Cardiac fibroblast (primary cell): ENCODE measurements at places on chromosomes 16 and 17.

DNA sequence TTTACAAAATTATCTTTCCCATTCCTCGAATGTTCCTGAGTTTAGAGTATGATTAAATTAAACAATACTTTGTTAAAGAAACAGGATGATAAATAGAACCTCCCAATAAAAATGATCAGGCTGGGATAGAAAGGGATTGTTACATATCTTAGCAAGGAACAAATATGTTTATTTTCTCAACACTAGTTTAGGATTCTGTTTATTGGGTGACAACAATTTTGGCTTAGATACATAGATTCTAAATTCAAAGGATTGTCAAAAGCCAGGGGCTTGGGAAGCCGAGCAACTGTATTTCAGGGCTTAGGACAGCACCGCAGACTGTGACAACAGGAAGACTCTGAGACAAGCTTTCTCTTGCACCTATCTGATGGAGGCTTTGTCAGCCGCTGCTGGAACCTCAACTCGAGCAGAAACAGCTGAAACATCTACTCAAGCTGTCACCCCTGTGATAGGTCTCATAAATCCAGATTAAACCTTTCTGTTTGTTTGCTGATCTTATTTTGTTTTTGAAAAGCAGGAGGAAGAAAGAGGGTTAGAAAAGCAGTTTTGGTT, 562.8 kb upstream of the ZFHX3 start:
- no peak for DNase-seq

DNA sequence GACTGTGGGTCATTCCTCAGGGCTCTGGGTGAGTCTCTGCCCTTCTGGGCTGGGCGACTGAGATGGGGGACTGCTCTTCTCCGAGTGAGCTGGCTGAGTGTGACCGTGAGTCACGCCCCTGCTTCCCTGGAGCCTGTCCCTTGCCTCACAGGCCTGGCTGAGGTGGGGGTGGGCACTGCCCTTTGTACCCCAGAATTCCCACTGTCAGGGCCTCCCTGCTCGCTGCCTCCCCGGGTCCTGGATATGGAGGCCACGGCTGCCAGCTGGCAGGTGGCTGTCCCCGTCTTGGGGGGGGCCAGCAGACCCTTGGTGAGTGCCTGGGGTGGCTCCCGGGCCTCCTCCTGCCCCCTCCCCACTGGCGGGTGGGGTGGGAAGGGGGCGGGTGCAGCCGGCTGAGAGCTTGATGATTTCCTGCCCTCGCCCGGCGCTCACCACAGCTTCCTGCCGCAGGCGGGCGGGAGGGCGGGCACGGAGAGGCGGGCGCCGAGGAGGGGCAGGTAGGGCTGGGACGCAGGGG, at the start of gene LAT:
Gene LAT, plus strand, starts transcription at position 434 of the 517 bp plus-strand sequence. CDS start 366 bp downstream, outside the sequence.
- no peak for DNase-seq

DNA sequence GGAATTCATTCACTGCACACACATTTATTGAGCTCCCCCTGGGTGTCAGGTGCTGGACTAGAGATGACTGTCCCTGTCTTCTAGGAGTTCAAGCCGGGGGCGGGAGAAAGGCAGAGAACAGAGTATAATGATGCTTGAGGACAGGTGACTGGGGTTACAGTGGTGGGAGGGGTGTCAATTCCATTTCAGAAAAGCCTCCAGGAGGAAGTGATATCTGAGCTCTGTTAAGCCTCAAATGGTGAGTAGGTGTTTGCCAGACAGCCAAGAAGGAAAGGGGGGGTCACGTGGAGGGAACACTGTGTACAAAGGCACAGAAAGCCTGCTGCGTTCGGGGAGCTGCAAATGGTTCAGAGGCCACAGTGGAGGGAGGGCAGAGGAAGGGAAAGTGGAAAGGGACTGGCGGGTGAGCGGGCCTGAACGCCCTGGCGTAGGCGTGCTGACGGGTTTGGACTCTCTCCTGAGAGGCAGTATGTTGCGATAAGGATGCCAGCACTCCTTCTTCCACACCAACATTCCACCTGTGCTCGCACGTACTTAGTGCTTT, 9.7 kb upstream of the NXPH3 start:
- peak; percentile 35 for DNase-seq

DNA sequence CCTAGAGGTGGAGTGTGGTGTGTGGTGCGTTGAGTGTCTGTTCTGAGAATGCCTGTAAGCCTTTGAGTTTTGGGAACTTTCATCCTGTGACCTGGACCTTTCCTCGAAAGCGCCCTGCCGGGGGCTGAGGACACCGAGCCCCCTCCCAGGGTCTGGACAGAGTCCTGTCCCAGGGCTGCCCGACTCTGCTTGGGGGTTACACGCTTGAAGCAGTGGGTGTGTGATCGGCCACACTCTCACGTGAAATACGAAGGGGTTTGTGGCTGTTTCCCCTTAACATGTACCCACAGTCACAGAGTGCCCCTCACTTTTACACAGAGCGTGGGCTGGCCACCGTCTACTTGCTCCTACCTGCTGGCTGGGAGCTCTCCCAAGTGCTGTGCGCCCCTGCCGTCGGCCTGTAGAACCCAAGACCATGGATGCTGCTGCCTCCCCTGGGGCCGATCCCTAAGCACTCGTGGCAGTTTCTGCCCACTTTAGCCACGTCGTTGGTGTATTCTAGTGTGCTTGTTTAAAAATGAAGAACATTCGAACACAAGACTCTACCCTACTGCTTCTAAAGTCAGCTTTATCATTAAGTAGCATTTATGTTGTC, 6.8 kb downstream of the ZNF750 start:
- DNase-seq, result no peak

DNA sequence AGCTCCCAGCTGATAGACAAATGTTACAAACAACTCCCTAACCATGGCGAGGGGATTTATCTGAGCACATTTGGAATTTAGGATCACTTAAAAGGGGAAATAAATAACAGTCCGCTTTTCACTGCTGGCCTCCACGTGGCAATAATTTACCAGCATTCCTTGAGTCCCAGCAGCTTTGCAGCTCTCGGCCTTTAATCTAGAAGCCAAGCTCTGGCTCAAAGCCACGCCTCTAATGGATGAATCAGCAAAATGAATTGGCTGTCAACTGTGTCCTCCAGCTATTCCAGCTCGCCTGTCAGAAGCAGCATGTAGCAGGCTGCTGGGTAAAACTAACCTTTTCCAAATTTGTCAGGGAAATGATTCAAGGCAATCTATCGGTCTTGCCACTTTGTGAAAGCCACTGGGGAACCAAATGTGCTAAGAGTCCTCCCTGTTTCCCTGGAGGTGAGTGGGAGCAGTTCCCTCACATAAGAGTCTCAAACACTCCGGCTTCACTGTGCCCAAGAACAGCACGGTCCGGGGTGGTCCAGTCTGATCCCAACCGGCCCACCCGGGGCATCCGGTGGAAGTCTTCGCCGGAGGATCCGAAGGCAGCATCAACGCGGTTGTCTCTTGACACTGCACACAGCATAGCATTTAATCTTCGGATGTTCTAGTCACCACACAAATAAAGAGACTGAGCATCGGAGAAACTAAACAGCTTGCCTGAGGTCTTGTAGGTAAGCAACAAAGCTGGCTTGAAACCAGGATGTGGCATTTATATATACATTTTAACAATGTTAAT, 143.3 kb downstream of the PARN start:
- peak; percentile 96 for DNase-seq

GRCh38 chr16:81842564-81843242, 63.6 kb downstream of the PLCG2 start:
- DNase-seq, result no peak

DNA sequence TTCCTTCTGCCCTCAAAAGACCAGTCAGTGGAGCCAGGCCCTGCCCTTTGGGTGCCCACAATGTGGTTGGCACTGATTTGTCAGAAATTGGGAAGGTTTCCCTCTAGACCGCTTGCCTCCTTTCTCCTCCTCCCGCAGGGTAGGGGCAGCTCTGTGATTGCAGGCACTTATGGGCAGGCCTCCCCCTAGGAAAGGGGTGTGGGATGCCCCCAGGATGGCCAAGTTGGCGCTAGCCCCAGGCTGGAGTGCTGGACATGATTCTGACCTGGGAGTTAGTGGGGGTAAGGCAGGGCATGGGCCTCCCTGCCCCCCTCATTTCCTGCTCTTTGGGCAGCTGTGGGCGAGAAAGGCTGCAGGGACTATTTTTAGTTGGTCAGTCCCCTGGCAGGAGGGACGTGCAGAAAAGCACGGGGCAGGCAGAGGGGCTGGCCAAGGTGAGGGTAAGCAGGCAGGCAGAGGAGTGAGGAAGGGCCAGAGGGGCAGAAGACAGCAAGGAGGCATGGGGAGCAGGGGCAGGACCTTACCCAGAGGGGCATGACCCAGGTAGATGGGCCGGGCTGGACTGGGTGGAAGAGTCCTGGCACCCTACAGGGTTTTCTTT, 3.3 kb downstream of the RARA start:
- no peak for DNase-seq
